Ovary (tissue), 10 donors: ENCODE measurements at places on chromosomes 5 and 9.

DNA sequence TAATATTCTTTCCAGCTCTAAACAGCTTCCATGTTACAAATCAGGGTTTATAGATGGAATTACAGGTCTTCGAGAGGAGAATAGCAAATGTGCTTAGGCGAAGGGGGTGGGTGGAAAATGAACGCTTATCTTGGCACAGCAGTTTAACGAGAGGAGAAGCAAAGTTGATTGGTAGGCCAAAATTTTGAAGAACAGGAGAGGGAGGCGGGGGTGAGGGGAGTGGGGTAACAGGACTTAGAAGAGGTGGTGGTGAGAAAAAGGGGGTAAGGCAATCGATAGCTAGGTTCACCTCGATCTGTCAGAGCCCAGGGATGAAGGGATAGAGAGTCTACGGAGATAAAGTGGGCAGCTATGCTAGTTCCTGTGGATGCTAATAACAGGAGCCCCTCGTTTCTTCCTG lies 764 bp downstream of the ANKRA2 start:
- DNase-seq: no peak

- no peak for DNase-seq
These were observed 19.7 kb downstream of the MYO10 start for GRCh38 chr5:16916262-16916878.

GRCh38 chr5:96919754-96920197 lies 16.1 kb upstream of the LNPEP start:
- DNase-seq: no peak

GRCh38 chr5:137206030-137206715 lies 293.0 kb downstream of the SPOCK1 start:
- no peak for DNase-seq

GRCh38 chr5:179250561-179251225 lies 94.6 kb downstream of the ADAMTS2 start:
- DNase-seq: no peak

GRCh38 chr9:13728131-13728530 lies 448.6 kb upstream of the MPDZ start:
- no peak for DNase-seq

- DNase-seq: no peak
These were observed 24.3 kb downstream of the CENPP start for GRCh38 chr9:92349771-92350739.

DNA sequence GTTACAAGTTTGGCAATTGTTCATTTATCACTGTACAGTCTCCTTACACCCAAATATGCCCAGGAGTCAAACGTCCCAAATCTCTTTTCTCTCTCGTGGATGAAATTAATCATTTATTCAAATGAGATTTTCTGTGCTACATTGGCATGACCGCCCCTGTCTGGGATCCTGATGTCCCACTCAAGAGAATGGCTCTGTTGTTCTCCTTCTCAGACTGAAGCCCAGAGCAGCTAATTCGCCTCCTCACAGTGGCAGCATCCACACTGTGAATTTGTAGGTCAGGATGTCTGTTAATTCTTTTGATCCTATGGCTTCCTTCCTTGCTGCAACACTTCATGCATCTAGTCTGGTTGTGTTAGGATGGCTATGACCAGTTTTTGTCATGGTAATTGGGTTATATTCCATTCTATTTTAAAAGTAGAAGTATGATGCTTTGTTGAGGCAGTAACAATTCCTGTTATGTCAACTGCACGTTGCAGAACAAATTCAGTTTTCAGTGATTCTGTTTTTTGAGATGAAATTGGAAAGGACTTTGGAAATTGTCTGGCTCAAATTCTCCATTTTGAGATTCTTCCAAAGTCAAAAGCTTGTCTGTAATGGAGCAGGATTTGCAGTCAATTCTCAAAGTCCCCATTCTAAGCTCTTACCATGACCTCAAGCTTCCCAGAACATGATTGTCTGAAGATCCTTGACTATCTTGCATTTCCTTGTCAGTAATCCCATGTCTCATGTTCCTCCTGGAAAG lies 141.5 kb upstream of the GAS1 start:
- no peak for DNase-seq

DNA sequence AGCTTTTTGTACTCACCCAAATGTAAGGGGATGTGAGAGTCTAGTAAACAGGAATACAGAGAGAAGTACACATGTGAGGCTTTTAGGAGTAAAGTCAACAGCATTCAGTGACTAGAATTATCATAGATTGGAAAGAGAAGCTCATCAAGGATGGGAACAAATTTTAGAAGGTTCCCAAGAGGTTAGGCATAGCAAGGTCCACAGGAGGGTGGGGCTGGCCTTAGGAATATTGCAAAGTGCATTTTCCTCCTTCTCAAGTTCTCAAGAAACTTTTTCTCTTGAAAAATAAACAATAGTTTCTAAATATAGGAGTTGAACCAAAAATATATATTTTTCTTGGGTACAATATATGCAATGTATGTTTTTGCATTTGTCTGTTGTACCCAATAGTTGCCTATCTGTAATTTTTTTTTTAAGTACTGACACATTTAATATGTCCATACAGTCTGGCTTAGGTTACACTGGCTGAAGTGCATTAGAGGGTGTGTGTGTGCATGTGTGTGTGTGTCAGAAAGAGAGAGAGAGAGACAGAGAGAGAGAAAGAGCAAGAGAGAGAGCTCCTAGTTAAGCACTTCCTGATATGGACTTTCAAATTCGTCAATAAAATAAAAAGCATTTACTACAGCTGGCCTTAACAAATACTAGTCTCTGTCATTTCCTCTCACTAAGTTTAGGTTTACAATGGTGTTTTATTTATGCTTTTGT lies 62.2 kb downstream of the SNX18 start:
- no peak for DNase-seq

GRCh38 chr9:98552331-98552730 lies 156.4 kb downstream of the GABBR2 start:
- DNase-seq: no peak

DNA sequence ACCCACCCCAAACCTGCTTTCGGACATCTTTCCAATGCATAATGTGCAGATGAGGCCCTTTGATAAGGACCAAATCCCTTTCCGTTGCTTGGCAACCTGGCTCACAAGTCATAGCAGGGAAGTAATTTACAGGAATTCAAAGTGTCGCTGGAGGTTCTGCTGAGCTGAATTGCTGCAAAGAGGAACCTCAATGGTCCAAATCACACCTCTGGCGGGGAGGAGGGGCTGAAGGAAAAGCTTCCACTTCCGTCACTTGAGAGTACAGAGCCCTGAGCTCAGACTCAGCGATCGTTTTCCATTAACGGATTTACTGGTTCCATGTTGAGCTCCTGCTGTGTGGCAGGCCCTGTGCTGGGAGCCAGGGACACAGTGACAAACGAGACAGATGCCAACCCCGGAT lies 99.3 kb downstream of the KCNIP1 start:
- DNase-seq: no peak

DNA sequence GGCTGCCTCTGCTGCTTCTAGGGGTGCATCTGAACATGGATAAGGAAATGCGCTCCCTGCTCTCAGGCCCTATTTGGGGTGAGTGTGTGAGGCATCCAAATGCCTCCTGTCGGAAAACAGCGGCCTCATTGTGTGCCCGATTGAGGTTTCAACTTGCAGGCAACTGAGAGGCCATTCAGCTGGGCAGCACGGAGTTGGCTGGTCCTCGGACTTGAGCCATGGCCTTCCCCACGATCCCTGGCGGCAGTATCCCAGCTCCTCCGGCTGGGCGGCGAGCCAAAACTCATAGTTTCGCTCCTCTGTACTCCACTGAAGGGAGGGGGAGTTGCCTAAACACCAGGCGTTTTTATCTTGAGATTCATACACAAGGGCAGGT lies 597.3 kb upstream of the SGCD start:
- peak; percentile 36 for DNase-seq

GRCh38 chr5:97943036-97943435 lies 760.0 kb upstream of the RIOK2 start:
- DNase-seq: no peak

DNA sequence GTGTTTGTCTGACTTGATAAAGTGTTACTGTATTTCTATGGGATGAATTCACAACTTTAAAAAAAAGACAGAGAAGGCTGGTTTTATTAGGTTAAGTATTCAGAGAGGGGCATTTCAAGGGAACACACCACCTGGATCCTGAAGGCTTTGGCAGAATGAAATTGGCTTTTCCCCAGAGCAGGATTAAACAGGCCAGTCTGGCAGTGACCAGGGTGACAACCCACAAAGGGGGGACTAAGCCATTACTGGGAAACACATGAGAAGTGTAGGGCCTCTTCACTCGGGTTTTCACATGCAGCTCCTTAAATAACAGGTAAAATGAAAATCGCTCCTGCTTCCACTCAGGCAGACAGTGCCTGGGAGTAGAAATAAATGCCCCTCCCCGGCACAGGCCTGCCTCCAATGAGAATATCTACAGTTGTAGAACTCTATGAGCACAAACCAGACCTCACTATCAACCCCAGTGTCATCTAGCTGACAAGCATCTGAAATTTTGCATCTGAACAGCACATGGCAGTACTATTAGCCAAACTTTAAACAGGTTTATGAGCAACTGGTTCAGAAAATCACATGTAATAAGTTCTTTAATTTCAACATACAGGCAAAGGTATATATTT lies 85.8 kb downstream of the LHFPL2 start:
- DNase-seq: no peak

DNA sequence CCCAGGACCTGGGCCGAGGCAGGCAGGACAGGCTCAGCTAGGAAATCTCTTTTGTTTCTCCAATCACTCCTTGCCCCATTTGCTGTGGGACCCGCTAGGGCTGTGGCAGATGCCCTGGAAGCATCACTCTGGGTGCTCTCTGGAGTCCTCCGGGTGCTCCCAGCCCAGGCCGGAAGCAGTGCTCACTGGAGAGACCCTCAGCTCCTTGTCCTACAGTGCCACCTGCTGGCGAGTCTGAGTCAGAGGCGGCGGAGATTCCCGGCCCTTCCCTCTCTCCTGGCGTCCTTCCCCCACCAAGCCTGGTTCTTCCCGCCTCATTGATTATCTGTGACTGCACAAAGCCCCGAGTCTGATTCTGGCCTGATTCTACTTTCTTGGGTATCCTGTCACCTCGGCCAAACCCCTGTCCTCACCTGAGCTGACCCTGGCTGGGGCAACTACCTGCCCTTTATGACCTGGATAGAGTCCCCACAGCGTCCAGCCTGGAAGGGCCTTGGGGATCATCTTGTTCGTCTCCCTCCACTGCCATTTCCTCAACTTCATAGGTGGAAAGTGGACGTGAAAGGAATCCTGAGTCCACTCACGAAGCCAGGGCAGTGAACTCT lies 7.3 kb upstream of the BARHL1 start:
- peak; percentile 46 for DNase-seq

DNA sequence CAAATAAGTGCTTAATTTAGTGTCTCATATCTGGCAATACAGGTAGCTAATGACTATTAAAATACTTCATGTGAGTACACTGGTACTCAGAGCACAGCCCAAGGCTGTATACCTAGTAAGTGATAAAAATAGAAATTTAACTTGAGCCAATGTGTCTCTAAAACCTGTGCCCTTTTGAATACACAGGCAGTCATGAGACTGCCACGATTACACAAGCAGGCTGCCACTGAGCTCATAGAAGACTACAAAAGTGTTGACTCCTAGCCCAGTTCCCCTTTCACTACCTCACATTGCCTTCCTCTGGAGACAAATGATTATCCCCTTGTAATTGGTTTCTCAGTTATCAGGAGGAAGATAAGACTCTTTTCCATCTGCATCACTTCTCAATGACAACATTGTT lies 66.3 kb upstream of the PAPPA start:
- no peak for DNase-seq

DNA sequence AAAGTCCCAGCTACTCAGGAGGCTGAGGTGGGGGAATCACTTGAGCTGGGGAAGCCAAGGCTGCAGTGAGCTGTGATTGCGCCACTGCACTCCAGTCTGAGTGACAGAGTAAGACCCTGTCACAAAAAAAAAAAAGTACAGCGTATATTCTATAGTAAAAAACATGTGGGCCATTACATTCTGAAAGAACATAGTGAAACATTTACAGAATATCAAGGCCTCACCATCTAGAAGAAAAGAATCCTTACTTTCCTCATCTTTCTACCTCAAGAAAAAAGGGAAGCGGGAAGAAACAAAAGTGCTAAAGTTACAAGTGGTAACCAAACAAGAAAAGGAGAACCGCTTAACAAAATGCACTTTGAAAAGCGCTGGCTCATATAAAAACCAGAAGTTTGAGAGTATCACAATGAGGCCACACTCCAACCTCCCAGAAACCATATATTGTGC lies 5.7 kb upstream of the SYK start:
- DNase-seq: no peak

DNA sequence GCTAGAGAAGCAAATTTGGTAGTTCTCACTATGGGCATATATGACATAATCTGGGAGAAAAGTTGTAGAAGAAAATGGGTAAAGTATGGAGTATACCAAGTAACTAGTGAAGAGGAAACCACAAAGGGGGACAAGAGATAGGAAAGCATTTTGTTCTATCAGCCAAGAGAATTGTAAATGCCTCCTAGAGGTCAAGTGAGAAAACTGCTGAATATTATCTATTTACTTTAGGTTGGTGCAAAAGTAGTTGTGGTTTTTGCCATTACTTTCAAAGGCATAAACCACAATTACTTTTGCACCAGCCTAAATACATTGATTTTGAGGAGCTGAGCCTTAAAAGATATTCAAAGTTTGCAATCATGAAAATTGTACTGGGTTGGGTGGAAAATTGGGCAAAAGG lies 126.7 kb upstream of the GRHPR start:
- no peak for DNase-seq

- peak; percentile 29 for DNase-seq
These were observed 511 bp downstream of the ARL15 start for GRCh38 chr5:54309691-54310432.

DNA sequence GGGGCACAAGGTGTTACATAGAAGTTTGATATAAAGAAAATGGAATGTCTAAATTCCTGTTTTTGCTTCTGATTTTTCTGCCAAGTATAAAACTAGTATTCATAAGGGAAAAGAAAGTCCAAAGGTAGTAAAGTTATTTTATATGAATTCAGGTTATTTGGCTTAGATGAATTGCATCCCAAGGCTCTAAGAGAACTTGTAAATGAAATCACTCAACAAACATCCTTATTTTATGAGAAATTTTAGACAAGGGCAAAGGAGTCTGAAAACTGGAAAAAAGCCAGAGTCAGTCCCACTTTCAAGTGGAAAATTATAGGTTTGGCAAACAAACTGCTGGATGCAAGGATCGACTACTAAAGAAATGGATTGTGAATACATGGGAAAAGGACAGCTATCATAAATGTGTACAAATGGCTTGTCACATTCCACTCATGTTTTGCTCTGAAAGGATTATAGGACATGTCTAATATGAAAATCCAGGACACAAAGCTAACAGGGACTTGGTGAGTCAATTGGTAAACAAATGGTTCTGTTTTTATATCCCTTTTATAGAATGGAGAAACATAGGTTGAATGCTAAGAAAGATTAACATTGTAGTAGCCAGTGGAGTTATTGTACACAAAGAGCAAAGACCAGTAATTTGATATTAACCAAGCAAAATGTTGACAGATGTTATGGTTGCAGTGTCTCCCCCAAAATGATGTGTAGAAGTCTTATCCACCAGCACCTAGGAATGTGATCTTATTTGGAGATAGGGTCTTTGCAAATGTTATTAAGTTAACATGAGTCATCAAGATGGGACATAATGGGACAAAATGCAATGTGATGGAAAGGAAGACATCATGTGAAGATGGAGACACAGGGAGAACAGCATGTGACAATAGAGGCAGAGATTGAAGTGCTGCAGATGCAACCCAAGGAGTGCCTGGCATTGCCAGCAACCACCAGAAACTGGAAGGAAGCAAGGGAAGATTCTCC lies 495.7 kb downstream of the TLE1 start:
- no peak for DNase-seq

GRCh38 chr9:92887880-92888338 lies 10.1 kb upstream of the ZNF484 start:
- DNase-seq: no peak

- DNase-seq: no peak
These were observed 66.3 kb downstream of the PRELID2 start for GRCh38 chr5:145768863-145769262.

- DNase-seq: no peak
These were observed 109.6 kb upstream of the CNTLN start for GRCh38 chr9:17025281-17025680.
